Skin of body (tissue), 3 donors: ENCODE measurements at places on chromosomes 11 and 22. TPM values are rescaled to one million over a fixed set of nuclear protein-coding genes. Genes with fewer than 3 reads are reported as not detected.

Gene MOGAT2
- total RNA-seq: 9.6 TPM

Gene APOA4
- not detected for total RNA-seq

Gene JHY
- 5.6 TPM for total RNA-seq

Gene PTPN5
- total RNA-seq: 0.69 TPM

Gene CXCR5
- not detected for total RNA-seq

Gene OR52H1
- 0.59 TPM for total RNA-seq

- DNase-seq: no peak
These were observed 246.4 kb upstream of the PDGFD start for GRCh38 chr11:104410336-104410735.

DNA sequence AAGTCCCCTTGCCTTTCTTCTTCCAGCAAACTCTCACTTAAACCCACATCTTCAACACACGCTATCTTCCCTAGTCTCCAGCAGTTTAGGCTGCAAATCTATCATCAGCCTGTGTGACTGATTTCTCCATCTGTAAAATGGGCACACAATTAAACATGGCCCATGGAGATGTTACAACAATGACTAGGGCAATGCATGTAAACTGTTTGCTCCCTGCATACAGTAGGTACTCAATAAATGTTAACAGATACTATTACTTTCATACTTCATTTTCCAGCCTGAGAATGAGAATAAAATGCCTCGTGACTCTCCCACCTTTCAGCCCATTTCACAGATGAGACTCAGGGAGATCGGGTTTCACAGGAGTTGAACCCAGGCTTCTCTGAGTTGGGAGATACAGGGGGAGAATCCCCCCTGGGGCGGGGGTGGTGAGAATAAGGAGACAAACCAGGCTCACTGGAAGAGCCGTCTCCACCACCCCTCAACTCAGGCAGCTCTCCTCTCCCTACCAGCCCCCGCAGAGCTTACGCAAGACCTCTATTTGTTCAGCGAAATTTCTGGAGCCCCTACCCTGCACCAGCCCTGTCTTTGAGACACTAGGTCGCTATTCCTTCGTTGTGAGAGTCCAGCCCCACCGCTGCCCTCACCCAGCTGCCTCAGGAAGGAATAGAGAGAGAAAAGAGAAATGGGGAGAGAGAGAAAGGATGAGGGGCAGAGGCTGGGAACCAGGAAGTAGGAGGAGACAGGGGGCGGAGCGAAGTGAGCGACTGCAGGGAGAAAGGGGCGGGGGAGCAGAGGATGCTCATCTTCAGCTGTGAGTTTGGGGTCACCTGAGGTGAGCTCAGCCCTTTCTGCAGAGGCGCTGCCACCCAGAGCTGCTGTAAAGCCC, 42.1 kb upstream of the KLHL35 start:
- DNase-seq: no peak

GRCh38 chr11:70871881-70872280, 380.5 kb downstream of the SHANK2 start:
- no peak for DNase-seq

DNA sequence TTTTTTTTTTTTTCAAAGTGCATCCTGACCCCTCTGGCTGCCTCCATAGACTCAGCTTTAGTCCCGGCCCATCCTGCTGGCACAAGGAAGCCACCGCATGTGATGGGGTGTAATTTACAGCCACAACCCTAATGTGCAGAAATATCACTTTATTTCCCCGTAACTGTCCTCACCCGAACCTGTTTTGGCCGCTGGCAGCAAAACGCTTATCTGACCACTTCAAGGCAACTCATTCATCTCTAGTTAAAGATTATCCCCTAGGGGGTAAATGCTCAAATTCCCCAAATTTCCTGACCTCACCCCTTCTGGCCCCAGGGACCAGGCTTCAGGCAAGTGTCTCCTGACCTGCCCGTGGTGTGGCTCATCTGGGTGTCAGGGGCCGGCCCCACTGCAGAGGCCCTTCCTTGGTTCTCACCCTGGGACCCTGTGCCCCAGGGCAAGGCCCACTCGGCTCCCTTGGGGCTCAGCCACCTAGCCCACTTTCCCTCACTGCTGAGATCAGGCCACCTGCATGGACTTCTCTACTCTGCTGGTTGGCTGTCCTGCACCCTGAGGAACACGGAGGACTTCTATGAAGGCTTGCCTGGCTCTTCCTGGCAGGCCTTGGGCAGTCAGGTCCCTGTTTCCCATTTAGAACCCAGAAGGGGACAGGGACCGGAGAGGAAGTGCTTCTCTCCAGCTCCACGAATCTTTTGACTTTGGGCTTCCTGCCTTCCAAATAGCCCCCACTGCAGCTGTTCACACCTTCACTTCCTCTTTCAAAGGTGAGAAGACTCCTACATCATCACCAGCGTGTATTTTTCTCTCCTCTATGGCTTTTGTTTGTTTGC, 53.3 kb downstream of the WNT11 start:
- no peak for DNase-seq

DNA sequence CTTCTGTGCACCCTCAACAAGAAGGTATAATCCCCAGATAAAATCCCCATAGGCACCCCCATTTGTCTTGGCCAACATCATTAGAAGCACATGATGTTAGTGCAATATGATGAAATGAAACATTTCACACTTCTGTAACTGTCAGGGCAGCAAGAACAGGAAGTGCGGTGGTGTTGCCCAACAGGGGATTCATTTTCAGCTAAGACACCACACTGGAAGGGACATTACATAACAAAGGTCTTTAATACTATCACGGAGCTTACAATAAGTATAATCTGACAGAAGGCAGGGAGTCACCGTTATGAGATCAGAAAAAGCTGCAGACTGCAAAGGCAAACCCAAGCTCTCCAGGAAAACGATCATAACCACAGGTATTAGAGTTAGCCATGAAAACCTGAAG, 2.0 kb downstream of the OR52W1 start:
- no peak for DNase-seq

DNA sequence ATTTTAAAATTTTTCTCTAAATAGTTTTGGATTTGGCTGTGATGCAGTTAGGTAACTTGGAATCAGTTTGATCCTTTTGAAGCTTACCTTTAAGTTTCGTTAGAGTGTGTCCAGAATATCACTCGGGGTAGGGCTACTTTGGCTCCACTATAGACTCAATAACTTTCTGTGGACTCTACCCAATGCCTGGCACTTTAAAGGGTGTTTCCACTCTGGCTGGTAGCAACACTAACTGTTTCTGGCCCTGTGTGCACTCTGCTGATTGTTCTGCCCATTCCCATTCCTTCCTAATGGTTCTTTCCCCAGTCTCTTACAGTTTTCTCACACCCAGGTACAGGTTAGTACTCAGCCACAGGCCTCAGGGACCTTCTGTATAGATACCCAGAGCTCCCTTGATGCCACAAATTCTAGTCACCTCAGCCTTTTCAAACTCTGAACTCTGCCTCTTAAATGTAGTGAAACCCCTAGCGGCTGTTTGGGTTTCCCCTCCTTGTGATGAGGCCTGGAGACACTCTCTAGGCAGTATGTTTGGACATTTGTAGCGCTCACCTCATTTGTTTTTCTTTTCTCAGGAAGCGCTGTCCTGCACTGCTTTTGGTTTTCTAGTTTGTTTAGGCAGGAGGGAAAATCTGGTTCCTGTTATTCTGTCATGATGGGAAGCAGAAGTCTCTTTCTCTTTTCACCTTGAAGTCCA, 16.8 kb downstream of the CUL5 start:
- no peak for DNase-seq

GRCh38 chr22:26127556-26127955, 41.7 kb upstream of the SEZ6L start:
- DNase-seq: no peak

- DNase-seq: no peak
These were observed 3.1 kb downstream of the KCNJ5 start for GRCh38 chr11:128894286-128894681.
